ENCODE measurements at places on chromosomes 6 and 20.

DNA sequence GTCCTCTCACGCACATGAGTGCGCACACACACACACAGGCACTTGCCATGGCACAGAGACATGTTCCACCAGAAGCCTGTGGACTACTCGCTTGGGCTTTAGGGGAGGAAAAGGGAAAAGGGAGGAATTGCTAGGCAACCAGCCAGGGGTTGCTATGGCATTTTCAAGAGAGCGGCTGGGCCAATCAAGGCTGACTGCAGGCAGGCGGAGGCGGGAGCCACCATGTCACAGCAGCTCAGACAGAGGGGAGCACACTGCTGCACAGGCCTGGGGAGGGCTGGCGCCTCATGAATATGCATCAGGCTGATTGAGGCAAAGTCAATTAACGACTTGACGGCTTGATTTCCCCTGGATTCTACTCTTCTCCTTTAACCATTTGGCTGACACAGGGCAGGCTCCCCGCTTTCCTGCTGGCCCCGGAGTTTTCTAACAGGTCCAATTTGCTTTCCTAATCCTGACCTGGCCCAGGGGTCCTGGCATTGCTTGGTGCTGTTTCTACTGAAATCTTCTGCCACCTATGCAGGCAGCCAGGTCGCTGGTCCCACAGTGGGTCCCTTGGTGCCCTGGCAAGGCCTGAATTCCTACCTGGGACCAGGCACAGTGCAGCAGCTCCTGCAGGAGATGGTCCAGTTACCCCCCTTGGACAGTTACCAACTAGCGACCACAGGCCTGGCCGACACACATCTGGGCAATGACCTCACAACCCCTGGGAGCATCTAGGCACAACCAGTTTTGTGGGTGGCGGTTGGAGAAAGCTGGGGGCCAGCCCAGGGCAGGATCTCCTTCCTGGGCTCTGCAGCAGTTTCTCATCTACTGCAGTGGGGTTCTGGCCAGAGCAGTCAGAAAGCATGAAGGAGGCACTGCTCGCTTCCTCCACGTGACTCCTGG, 52.1 kb downstream of the YTHDF1 start:
- no peak for DNase-seq

- DNase-seq, result no peak
Observed at GRCh38 chr6:41545247-41545702, 906 bp upstream of the FOXP4 start.

GRCh38 chr6:6861351-6861894, 246.3 kb upstream of the RREB1 start:
- DNase-seq, result no peak

- peak; percentile 96 for DNase-seq
Observed at GRCh38 chr6:146357578-146358430, 185.8 kb upstream of the RAB32 start.

- no peak for DNase-seq
Observed at GRCh38 chr6:158121335-158121734, 46.7 kb downstream of the SERAC1 start.

- DNase-seq, result no peak
Observed at GRCh38 chr6:134722200-134722870, 227.6 kb downstream of the ALDH8A1 start.

GRCh38 chr6:28258877-28259777, at the start of gene NKAPL:
Gene NKAPL, plus strand, starts transcription at chr6:28259297. Its CDS starts 75 bp downstream, at chr6:28259372.
- DNase-seq, result peak; percentile 93

DNA sequence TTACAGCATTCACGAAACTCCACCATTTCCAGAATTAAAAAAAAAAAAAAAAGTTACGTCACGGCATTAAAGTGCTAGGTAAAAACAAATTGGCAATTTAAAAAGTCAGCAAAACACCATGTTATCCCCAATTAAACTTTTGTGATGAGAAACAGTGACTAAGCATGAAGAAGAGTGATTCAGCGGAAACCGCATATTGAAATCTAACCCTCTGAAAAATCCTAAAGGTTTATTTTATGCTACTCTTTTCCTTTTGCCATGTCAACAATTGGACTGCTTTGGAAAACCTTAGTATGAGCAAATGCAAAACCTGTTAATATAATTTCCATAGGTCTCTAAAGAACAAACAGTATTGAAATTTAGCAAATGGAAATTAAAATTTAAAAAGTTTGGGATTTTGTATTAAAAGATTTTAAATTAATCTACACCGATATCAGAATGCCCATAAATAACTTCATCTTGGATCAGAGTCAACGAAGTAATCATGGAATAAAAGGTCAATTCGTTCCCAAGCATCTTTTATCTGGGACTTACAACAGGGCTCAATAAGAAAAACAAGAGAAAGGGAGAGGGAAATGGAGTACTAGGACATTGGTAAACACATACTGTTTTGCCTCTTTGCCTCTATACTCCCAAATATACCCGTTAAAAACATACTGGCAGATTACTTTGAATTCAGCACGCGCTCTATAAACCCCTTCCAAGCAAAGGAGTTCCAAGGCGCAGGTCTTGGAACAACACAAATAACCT, 1.1 kb downstream of the FBXO30 start:
- peak; percentile 70 for DNase-seq

DNA sequence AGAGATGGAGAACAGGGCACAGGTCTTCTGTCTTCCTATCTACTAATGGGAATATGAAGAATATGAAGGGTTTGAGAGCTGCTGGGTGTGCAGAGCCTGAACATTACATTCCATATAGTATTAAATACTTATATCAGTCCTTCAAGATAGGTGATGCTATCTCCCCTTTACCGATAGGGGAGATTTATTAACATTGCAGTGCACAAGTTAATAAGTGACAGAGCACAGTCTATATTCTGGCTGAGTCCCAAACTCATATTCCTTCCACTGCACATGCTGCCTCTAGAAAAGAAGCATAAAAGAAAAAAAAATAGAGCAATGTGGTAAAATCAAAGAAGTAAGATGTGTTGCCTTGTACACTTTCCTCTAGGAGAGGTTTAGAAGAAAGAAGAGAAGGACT, 18.5 kb upstream of the KIAA0408 start:
- DNase-seq, result no peak

DNA sequence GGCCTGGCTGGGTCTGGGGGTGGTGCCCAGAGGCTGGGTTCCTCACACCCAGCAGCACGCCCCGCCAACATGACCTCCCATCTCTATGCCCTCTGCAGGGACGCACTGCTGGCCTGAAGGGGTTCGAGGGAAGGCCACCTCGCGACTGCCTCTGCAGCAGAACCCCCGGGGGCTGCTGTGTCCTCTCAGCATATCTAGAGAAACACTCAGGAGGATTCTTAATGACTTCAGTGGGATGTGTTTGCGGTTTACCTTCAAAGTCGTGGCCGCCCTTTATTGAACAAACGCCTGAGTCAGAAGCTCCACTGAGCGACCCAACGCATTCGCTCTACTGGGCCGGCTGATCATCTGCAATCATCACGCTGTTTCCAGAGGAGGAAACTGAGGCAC, 54.8 kb upstream of the GATA5 start:
- DNase-seq, result no peak

DNA sequence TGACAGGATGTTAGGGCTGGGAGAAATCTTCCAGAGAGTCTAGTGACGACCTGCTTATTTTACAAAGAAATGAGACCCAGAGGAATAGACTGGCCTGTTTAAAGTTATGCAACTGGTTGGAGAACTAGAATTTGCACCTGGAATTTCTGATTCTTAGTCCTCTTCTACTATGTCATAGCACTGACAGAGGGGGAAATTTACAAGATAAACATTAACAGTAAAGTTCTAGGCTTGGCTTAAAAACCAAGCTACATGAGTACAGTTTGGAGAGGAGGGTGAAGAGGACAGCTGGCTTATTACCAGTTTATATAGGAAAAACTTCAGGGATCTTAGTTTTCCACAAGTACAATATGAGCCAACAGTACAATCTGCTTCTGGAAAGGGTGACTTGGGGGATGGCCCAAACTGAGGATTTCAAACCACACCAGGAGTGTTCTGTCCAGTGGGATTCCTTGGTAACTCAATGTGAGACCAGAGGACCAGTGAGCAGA, 269.6 kb downstream of the CD109 start:
- DNase-seq, result no peak

DNA sequence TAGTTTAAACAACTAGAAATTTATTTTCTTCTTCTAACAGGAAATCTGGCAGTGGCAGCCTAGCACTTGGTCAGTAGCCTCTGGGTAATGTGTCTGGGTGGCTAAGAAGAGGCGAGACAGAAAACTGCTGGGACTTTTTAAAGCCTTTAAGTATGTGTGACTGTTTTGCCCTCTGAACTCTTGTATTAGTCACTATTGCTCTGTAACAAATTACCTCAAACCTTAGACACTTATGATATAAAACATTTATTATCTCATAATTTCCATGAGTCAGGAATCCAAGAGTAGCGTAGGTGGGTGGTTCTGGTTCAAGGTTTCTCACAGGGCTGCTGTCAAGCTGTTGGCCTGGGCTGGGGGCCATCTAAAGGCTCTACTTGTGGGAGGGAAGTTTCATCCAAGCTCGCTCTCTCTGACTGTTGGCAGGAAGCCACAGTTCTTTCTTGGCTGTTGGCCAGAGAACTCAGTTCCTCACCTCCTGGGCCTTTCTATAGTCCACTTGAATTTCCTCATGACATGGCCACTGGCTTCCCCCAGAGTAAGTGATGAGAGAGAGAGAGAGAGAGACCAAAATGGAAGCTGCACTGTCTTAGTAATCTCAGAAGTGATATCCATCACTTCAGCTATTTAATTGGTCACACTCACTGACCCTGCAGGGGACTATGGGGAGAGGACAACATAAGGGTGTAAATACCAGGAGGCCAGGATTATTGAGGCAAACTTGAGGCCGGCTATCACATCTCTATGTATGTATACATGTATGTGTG, 17.4 kb upstream of the TBC1D22B start:
- DNase-seq, result peak; percentile 95

GRCh38 chr6:134902936-134903335, 47.0 kb downstream of the ALDH8A1 start:
- DNase-seq, result no peak

- DNase-seq, result no peak
Observed at GRCh38 chr6:14543971-14544585, 426.5 kb downstream of the CD83 start.

GRCh38 chr20:21280522-21281016, 22.6 kb upstream of the XRN2 start:
- DNase-seq, result peak; percentile 37

DNA sequence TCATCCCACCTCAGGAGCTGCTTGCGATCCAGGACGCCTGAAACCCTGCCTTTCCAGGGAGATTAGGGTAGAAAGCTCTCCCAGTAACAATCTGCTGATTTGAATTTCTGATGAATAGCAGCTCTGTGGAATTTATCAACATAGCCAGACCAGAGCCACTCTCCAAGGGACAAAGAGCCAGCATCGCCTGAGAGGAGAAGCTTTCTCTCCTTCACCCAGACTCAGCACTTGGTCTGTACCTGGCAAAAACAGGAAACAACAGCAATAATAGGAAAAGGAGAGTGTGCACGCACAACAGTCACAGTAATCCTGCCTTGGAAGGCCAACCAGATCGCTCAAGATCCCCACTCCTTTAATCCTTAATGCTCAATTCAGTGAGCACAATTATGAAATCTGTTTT, 22.3 kb upstream of the ROS1 start:
- DNase-seq, result no peak

Measured in suppressor macrophage treated with lipopolysaccharide for 1 hour (primary cell).